ENCODE measurements at places on chromosomes 6 and 20.

GRCh38 chr6:152146385-152146784, 338.9 kb downstream of the ESR1 start:
- DNase-seq = no peak

DNA sequence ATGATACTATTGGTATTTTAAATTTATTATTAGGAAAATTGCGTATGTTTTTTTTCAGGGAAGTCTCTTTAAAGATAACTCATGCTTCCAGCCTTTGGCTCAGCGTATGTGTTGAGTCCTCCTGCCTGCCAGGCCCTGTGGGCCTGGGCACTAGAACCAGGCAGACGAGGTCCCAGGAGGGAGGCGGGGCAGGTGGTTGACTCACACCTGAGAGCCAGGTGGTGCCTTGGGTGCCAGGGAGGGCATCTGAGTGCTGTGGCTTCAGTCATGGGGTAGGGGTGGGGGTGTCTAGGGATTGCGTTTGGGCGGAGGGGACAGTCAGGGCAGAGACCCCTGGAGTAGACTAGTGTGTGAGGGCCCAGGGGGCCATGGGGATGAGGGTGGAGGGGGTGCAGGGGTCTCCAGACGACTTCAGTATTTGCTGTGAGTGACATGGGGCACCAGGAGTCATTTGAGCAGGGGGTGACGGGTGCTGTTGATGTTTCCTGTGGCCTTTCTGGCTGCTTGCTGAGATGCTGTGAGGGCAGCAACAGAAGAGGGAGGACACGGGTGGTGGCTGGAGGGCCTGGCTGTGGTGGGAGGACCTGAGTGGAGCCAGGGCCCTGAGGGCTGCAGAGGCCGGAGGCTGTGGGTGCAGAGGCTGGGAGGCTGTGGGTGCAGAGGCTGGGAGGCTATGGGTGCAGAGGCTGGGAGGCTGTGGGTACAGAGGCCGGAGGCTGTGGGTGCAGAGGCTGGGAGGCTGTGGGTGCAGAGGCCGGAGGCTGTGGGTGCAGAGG, 14.8 kb upstream of the ADRM1 start:
- DNase-seq = no peak

DNA sequence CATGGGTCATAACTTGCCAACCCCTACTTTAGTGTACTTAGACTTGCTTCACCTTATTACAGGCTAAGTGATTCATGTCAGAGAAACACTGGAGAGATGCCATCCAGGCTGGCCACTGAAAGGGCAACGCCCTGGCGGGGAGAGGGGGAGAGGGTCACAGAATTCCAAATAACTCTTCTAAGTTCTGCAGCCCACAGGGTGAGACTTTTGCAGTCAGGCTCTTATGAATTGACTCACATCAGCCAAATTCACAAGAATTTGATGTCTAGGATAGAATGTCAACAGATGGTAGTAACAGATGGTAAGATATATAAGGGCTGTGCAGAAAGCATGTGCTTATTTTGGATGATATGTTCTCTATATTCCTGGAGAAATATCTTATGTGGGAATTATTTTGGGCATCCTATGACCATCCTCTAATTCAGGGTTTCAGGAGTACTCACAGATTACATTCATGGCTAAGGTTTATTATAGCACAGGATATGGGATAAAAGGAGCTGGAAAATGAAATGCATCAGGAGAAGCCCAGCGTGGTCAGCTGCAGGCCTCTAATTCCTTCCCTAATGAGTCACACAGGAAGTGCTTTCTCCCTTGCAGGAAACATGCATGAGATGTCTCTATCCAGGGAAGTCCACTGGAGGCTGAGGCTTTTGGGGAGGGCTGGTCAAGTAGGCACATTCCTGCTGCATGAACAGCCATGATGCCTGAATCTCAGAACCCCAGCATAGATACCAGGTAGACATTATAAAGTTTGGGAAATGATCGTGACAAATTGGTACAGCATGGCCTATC, 58.7 kb upstream of the RIN2 start:
- no peak for DNase-seq

GRCh38 chr6:49909563-49909962, 43.2 kb upstream of the CRISP1 start:
- DNase-seq = no peak

DNA sequence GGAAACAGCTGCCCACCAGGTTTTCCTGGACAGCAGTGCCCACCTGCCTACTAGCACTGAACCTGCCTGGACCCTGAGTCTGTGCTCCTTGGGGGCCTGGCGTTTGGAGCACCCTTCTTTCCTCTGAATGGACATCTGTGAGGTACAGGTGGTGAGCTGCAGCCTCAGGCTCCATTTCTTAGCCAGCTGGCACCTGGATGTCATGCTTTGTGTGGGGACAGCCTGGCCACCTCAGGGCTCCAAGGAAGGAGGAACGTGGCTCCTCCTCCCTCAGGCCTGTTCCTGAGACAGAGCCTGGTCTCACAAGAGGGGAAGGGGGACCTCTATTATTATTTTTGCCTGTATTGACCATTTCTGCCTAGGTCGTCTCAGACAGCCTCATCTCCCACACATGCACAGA, 8.1 kb downstream of the TMEM151B start:
- DNase-seq = no peak

- peak; percentile 65 for DNase-seq
Observed at GRCh38 chr20:57397693-57398108, 6.5 kb downstream of the RBM38 start.

DNA sequence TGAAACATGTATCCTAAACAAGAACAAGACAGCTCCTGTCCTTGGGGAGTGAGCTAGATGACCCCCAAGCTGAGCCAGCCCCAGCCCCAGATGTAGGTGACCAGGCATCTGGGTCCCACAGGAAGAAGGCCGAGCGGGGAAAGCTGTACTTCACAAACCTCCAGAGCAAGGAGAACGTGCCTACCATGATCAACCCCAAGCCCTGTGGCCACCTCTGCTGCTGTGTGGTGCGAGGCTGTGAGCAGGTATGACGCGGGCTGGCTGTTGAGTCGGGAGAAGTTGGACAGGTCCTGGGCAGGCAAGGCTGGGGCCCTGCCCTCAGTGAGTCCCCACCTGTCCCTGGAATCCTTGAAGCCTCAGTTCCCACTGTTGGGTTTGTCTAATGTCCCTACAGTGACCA, 11.4 kb upstream of the CAPN11 start:
- no peak for DNase-seq

DNA sequence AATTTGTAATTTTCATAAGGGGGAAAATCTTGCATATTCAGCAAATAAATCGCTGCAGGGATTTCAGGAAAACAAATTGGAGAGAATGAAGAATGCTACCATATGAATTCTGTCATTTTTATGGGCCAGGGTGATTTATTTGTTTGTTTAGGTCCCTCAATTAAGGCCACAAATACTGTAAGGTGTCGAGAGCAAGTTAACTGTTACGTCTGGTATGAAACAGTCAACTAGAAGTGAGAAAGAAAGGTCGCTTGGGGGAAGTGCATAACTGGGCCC, 166.9 kb upstream of the TSHZ2 start:
- no peak for DNase-seq

- no peak for DNase-seq
Observed at GRCh38 chr6:218153-219018, 73.9 kb upstream of the DUSP22 start.

- no peak for DNase-seq
Observed at GRCh38 chr6:22468256-22468965, 101.0 kb upstream of the HDGFL1 start.

- no peak for DNase-seq
Observed at GRCh38 chr20:2671977-2672376, 8.0 kb upstream of the IDH3B start.

- DNase-seq = no peak
Observed at GRCh38 chr6:125094563-125094962, 59.0 kb upstream of the TPD52L1 start.

GRCh38 chr6:160215232-160215631, 43.4 kb downstream of the SLC22A2 start:
- no peak for DNase-seq

- DNase-seq = peak; percentile 45
Observed at GRCh38 chr20:54284928-54285704, 77.2 kb downstream of the PFDN4 start.

GRCh38 chr20:52457826-52458225, 266.2 kb upstream of the ZFP64 start:
- no peak for DNase-seq

Measured in activated T-cell treated with anti-CD3 and anti-CD28 coated beads, Interleukin-2, amount 50 U/mL, for 24 hours (primary cell).